ENCODE measurements at places on chromosomes 3 and 15.

DNA sequence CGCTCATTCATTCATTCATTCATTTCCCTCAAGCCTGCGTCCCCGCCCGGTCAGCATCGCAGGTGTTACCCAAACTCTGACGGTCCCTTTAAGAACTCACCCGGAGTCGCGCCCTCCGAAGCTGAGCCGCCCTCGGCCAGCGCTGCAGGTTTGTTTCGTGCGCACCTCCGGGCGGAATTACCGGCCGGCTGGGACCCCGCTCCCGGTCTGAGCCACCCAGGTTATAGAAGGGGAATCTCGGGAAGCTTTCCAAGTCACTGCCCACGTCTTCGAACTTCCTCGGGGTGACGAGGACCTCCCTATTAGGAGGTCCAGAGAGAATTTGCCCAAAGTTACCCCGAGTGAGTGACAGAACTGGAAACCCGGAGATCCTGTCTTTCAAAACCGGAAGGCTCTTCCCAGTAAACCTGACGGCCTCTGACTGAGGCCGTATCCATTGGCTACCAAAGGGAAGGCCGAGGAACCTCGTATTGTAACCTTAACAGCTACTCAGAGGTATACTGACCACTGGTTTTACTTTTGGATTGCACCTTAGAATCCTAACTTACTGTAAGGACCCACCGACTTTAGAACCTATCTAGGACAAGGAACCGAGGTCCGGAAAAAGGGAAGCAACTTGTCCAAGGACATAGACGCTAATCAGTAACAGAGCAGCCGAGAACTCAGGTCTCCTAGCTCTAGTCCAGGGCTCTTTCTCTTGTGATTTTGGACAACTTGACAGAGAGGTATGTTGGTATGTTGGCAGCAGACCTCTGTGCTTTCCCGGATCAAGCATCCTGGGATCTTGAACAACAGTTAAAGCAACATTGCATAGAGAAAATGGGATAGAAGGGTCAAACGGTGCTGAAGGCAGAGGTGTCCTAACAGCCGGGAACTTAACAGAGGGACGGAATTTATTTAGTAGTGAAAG is 788 bp upstream of the DLG1 start:
- peak; percentile 87 for DNase-seq

DNA sequence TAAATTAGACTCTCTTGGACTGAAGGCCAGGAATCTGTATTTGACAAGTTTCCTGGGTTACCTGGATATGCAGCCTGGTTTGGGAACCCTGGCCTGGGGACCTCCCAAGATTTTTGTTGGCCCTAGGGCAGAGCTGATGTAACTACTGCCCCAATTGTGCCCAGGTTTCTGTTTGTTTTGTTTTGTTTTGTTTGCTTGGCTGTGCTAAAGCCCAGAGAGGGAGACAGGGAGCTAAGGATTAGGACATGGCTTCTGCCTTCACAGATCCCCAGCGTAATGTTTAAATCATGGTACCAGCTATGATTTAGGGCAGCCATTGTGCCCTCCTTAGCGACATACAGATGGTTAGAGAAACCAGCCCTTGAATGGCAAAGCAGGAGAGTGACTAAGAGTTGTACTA is 47.6 kb downstream of the ABHD5 start:
- DNase-seq: peak; percentile 31

GRCh38 chr3:185831195-185831594 is 6.4 kb upstream of the IGF2BP2 start:
- no peak for DNase-seq

DNA sequence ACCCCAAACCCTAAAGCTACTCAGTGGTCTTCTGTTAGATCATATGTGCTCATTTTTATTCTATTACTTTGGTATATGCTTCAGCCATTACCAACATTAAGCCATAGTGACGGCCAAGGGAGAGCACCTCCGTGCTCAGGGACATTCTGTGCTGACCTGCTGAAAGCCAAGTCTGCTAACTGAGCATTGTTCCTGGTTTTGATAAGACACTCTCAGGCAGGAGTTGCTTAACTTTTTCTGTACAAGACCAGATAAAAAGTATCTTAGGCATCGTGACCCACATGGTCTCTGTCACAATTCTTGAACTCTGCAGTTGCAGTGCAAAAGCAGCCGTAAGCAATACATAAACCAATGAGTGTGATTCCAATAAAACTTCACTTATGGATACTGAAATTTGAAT is 100.6 kb downstream of the KLHL25 start:
- DNase-seq: no peak

- no peak for DNase-seq
Measured at GRCh38 chr15:91424001-91424400, 323.9 kb downstream of the SV2B start.
